ENCODE measurements at places on chromosomes 4 and X. TPM values are rescaled to one million over a fixed set of nuclear protein-coding genes. Genes with fewer than 3 reads are reported as not detected.
A peak's percentile ranks its signal among the peaks of the same experiment; 100 is the strongest.

Gene MYOZ2
- total RNA-seq: 0.35 TPM

Gene ZAR1
- not detected for total RNA-seq

Gene KIF4A
- total RNA-seq: 4.5 TPM

- DNase-seq: no peak
Measured at GRCh38 chr4:121094297-121094966, 22.1 kb upstream of the NDNF start.

Gene SH3BP2
- total RNA-seq: 63.1 TPM

GRCh38 chr4:142095886-142096605 is 459.7 kb downstream of the IL15 start:
- DNase-seq: no peak

GRCh38 chr4:141220271-141220670 is 424 bp upstream of the ZNF330 start:
- no peak for DNase-seq

DNA sequence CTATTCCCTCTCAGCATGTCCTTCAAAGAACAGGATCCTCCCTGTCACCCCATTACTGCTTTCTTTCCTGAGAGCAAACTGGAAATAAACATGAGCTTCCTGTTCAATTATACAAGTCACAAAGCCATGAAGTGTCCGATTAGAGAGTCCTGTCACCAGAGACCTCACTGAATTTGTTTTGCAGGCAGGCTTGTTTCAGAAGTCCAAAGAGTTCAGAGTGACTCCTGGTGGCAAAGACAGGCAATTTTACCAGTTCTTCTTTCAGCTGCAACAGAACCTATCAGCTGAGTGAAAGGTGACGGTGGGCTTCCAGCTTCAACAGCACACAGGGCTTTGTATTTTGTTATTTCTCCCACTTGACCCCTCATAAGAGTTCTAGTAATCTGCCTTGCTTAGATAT is 6.4 kb downstream of the ELK1 start:
- DNase-seq: no peak

DNA sequence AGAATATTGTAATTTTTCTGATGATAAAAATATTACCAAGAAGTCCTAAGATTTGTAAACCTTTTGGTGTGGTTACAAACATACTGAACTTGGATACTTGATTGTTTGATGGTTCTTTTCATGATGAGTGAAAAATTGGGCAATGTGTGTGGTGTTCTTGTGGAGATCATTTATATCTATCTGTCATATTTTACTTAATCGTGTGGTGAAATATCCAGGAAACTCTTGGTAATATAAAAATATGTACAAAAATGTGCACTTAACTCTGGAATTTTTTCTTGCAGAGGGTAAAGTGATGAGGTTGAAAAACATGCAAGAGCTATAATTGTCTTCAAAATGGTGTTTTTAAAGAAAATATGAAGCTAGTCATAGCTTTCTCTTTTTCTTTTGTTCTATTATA is 2.8 kb downstream of the DCUN1D4 start:
- no peak for DNase-seq

GRCh38 chr4:186644737-186645261 is 78.9 kb downstream of the FAT1 start:
- no peak for DNase-seq

DNA sequence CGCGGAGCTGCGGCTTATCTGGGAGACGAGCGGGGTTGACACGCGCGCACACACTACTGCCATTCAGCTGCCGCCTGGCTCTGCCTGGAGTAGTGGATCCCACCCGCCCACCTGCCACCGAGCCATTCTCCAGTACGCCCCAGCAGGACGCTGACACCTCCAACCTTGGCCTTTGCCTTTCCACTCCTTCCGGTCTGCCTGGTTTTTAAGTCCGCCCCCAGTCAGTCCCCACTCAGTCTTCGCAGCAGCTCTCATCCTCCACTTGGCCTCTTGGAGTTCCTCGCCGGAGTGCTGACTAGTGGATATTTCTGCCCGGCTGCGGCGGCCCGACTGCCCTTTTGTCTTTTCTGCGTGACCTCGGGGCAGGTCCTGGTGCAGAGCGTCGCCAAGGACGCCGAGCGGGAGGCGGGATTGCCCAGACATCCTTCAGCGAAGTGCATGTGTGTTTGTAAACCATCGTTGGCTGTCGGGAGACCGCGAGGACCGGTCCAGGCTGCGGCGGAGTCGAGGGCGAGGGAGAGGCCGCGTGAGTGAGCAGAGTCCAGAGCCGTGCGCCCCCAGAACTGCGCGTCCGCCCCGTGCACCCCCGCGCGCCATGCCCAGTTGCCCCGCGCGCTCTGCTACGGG is 1.1 kb downstream of the SLIT2 start:
- peak; percentile 87 for DNase-seq

Gene EVC
- total RNA-seq: 40.0 TPM

- DNase-seq: no peak
Measured at GRCh38 chr4:157076578-157076947, 613 bp downstream of the GLRB start.

Gene BGN
- total RNA-seq: 1,195 TPM

GRCh38 chrX:103839404-103839803 is 7.3 kb upstream of the RAB9B start:
- DNase-seq: no peak

- DNase-seq: no peak
Measured at GRCh38 chr4:89489338-89489771, 181.8 kb upstream of the GPRIN3 start.

- no peak for DNase-seq
Measured at GRCh38 chrX:46268412-46268811, 276.8 kb downstream of the ZNF674 start.

Gene GRIA3
- not detected for total RNA-seq

DNA sequence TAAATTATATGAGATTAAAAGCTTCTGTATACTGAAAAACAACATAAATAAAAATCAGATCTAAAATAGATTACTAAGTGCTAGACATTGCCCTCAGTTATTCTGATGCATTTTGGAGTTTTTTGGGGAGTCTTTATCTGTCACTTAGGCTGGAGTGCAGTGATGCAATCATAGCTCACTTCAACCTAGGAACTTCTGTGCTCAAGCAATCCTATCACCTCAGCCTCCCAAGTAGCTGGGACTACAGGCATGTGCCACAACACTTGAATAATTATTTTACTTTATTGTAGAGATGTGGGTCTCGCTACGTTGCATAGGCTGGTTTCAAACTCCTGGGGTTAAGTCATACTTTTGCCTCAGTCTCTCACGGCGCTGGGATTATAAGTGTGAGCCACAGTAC is 31.7 kb downstream of the HSD17B11 start:
- no peak for DNase-seq

Gene SPANXA2
- total RNA-seq: not detected

- no peak for DNase-seq
Measured at GRCh38 chr4:186844059-186844681, 120.5 kb upstream of the FAT1 start.

DNA sequence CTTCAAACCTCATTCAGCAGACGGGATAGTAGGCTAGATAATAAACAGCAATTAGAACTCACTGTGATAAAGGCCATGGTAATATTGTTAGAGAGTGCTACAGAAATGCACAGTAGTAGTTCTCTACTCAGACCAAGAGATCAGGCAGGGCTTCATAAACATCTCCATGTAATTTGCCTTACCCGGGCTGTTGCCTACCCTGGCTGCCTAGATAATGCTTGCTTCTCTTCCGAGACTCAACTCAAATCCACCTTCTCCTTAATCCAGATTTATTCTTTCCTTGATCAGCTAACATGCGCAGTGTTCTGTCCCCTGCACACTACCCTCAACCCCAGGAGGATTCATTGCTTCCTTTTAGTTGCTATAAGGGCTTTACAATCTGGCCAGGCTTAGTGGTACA is 21.8 kb downstream of the ANK2 start:
- DNase-seq: no peak

GRCh38 chrX:79466636-79467035 is 99.5 kb upstream of the ITM2A start:
- no peak for DNase-seq

Gene CENPVL2
- not detected for total RNA-seq

DNA sequence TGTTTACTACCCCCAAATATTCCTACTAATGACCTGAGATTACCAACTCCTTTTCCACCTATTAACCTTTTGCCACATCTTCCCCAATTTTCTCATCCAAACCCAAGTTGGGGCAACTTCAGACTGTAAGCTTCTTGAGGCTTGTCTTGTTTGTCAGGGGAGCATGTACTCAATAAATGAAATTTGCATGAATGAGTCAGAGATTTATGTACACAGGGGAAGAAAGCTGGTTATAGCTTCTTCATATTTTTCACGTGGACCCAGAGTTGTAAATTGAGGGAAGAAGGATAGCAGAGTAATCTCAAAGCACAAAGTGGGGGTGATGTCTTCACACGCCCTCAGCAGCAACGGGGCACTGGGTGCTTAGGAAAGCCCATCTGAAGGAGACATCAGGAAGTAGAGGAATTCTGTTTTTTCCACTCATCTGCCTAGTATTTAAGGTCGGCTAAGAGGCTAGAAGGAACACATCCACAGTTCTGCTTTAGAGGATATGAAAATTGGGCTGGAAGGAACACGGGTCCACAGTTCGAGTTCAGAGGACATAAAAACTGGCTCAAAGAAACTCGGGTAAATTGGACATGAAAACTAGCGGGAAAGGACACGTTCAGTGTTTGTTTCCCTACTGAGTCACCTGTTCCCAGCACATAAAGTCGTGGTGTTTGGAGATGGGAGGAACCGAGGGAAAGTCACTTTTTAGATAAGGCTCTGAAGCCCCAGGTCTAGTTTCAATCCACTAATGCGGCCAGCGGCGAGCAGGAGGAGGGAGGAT is 696 bp upstream of the CA5B start:
- no peak for DNase-seq

DNA sequence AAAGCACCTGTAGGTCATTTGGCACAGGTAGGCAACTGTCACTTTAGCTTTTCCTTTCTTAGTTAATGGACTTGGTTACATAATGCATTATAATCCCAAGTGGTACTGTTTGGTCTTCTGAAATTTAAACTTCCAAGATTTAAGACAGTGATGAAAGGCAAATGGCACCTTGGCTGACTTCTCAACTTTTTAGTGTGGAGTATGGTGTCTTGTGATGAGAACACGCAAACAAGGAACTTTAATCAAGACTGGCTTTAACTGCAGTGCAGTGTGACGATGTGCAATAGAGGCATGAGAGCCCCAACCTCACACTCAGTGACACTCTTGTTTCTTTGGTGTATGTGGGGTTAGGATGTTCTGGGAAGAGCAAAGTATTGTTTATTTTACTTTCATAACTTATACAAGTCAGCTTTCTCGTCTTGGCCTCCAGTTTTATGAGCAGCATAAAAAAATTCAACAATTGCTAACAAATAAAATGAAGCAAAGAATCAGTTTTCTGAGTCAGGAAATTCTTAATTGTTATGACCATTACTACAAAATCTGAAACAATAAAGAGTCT is 171.9 kb downstream of the MAD2L1 start:
- DNase-seq: no peak

Gene GPR50
- total RNA-seq: not detected

- no peak for DNase-seq
Measured at GRCh38 chr4:67884701-67885100, 899 bp upstream of the TMPRSS11D start.

- DNase-seq: no peak
Measured at GRCh38 chrX:13419276-13419675, 99.4 kb upstream of the ATXN3L start.

GRCh38 chr4:70614184-70614555 is 14.4 kb upstream of the ENAM start:
- no peak for DNase-seq

DNA sequence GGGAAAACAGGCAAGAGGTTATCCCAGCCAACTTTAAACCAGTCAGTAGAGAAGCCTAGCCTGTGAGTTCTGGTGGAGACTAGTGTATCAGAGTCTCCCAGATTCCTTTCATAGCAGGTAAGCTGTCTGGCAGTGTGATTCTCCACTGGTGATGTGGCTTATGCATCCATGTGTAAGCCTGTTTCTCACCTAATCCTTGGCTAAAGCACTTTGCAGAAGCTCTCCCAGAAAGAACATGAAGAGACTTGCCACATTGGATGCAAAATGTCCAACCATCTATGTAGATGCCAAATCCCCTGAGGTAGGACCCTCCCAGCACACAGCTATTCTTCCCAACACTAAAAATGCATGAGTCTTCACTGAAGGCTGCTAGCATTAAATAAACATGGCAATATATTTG is 111.7 kb downstream of the CHRNA9 start:
- DNase-seq: no peak

Gene RUFY3
- 65.4 TPM for total RNA-seq

DNA sequence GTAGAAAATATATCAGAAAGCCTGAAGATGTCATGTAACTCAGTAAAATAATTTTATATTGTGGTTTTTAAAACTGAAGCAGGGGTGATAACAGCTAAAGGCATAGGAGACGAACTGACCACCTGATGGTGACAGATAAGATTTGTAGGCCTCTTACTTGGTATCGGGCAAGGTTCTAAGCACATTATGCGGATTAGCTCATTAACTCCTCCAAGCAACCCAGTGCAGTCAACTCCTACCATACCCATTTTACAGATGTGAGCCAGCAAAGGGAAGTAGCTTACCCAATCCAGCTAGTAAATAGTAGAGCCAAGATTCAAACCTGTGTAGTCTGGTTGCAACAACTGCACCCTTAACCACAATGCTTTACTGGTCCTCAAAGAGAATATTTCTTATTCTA is 62.1 kb downstream of the CC2D2A start:
- no peak for DNase-seq

Gene ZCCHC18
- 6.8 TPM for total RNA-seq

- DNase-seq: no peak
Measured at GRCh38 chrX:130637591-130637990, 235.8 kb downstream of the RBMX2 start.

Gene TECRL
- not detected for total RNA-seq
